Activated CD8-positive, alpha-beta memory T cell treated with anti-CD3 and anti-CD28 coated beads, Interleukin-2, amount 50 U/mL, for 4 hours (primary cell): ENCODE measurements at places on chromosomes 16 and 17.

- DNase-seq: peak; percentile 77
Observed at GRCh38 chr16:3879887-3880564, 487 bp downstream of the CREBBP start.

DNA sequence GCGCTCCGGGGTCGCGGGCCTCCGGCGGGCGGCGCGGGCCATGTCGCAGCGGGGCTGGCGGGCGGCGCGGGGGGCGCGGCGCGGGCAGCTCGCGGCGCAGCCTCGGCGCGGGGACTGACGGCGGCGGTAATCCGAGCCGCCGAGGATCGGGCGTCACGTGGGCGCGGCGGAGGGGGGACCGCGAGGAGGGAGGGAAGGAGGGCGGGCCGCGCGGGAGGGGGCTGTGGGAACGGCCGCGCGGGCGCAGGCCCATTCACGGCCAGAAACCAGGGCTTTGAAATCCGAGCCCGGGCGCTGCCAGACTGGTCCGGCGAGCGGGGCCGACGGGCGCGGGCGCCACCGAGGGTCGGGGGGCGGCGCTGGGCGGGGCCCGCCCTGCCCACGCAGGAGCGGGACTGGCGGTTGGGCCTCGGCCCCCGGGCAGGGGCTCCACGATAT lies at the start of gene MTSS2:
Gene MTSS2 (minus strand): TSS at position 116 of the 438 bp plus-strand sequence. CDS start 262 bp downstream, outside the sequence.
- DNase-seq: peak; percentile 50

- no peak for DNase-seq
Observed at GRCh38 chr16:70804153-70804733, 3.3 kb upstream of the VAC14 start.

GRCh38 chr16:13305019-13305755 lies 403.8 kb downstream of the SHISA9 start:
- no peak for DNase-seq

- no peak for DNase-seq
Observed at GRCh38 chr17:32446949-32447348, 2.6 kb downstream of the PSMD11 start.

- no peak for DNase-seq
Observed at GRCh38 chr16:83530293-83530692, 277.5 kb upstream of the HSBP1 start.

DNA sequence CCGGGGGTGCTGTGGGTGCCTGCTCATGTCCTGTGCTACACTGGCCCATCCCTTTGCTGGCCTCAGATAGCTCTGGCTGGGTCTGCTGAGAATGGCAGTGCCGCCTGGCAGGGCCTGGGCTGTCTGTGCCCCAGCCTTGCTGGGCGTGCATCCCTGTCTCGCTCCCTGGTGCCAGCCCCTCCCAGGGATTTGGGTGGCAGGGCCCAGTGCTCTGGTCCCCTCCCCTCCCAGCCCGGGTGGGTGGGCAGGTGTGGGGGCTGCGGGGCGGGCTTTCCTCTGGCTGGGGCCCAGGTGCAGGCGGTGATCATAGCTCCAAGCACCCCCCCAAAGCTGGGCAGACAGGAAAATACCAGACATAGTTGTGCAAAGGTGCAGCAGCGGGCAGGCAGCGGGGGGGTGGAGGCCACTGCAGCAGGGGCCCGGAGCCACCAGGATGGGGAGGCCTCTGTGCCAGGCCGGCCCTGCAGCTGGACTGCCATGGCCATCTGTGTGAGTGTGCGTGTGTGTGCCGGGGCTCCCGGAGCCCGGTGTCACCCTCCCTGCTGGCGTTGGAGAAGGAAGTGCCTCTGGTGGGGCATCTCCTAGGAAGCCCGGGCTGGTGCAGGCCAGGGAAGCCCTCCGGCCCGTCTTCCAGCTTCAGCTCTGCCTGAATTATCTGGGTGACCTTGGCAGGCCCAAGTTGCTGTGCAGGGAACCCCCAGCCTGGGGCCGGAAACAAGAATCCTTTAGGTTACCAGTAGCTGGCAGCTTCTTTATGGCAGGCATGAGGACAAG lies 7.4 kb downstream of the GLIS2 start:
- no peak for DNase-seq

DNA sequence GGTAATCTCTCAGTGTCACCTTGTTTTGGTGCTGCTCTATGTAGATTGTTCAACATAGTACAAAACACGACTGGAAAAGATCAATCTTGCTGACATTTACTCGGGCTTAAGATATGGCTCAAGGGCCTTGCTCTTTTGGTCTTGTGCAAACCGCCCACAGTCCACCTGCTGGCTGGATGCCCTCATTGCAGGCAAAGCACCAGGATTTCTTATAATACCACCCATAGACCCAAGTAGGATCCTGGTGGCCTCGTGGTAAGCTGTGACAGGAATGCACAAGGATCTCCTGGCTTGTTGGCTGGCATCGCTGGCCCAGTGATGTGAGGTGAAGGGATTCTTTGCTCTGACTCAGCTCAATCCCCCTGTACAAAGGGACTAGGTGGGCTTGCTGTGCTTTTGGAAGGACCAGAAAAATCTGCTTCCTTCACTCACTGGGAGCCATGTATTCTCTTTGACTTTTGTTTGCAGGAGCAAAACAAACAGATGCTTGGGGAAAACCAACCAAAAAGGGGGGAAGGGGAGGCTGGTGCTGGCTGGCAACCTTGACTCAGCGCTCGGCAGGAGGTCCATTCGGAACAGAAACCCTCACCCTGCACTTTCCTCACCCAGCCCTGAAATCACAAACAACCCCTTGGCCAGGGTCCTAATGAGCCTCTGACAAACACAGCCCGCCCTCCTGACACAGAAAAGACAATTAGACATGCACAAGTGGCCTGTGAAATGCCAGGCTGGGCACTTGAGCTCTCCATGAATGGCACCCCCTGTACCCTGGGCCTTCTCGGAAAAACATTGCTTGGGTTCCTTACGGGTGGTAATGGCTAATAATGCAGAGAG lies 36.6 kb upstream of the MED9 start:
- peak; percentile 80 for DNase-seq

DNA sequence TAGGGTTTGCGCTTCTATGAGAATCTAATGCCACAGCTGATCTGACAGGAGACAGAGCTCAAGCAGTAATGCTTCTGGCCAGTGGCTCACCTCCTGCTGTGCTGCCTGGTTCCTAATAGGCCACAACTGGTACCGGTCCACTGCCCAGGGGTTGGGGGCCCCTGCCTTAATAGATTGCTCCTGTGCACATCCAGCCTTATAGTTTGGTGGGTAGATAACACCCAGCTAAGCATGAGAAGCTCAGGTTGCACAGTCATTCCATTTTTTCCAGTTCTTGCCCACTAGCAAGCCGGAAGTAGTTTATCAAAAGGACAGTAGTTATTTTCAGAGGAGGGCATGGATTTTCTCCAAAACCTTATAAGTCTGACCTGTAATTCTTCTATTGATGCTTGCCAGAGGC lies 7.6 kb downstream of the KRTAP1-5 start:
- DNase-seq: no peak

DNA sequence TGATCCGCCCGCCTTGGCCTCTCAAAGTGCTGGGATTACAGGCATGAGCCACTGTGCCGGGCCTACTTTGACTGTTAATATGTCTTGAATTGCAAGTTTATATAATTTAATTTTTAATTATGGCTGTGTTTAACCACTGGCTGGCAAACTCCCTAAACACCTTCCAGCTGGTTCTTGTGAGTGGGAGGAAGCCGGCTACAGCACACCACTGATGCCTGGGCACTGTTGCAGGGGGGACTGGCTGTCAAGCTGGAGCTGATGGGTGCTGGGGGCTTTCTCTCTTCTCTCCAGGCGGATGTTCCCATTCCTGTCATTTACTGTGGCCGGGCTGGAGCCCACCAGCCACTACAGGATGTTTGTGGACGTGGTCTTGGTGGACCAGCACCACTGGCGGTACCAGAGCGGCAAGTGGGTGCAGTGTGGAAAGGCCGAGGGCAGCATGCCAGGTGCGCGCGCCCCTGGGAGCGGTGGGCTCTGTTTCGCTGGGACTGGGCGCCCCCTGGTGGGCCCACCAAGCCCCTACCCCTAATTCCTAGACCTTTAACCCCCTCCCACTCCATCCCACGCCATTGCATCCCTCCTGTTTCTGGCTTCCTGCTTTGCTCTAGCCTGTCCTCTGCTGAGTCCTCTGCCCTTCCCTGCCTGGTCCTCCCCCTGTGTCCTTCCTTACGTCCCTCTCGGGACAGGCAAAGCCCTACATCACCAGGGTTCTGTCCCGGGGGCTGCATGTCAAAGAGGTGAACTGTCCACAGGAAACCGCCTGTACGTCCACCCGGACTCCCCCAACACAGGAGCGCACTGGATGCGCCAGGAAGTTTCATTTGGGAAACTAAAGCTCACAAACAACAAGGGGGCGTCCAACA lies 9.5 kb downstream of the TBX21 start:
- DNase-seq: peak; percentile 58

DNA sequence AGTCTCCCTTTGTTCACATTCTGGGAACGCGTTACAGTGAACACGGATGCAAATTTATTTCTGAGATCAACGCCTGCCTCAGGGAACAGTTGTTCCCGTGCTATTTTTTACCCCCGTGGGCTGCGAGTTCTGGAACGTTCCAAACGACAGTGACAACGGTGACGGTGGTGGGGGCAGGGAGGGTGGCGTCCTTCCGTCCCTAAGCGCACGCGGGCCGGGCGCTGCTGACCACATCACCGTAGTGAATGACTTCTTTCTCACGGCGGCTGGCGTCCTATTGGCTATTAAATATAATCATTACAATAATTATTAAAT lies 45.1 kb upstream of the SSTR5 start:
- DNase-seq: no peak
